ENCODE measurements at places on chromosomes 1 and 21.
A peak's percentile ranks its signal among the peaks of the same experiment; 100 is the strongest.

DNA sequence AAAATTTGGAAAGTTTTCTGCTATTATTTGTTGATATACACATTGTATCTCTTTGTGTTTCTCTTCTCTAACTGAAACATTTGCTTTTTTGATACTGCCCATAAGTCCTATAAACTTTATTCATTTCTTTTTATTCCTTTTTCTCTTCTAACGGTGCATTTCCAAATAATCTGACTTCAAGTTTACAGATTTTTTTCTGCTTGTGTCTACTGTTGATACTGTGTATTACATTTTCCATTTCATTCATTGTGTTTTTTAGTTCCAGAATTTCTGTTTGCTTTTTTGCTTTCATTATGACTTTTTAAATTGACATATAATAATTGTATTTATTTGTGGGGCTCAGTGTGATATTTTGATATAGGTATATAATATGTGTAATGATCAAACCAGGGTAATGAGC is 38.3 kb upstream of the PLA2G2A start:
- no peak overlapping the region for H3K4me3 ChIP-seq
- no peak overlapping the region for H3K27ac ChIP-seq

DNA sequence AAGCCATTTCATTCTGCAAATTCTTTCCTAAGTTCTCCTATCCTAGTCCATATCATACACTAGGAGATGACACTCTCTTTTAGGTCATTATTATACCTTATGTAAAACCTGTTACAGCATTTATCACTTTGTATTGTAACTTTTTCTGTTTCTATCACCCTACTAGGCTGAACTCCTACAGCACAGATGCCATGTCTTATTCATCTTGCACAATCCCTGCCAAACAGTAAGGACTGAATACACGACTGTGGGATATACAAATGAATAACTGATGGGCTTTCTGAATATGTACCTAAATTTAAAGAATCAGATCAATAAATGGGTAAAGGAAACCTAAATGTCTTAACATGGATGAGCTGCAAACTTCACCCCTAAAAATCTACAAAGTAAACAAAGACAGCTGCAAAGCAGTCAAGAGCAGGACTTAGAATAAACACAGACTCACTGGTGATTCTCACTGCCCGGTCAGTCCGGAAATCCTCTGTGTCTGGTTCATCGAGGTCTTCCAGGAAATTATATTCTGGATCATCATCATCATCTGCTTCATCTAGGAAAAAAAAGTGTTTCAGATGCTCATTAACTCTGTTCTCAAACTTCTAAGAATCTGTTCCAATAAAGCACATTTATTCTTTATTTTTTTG is 62.3 kb downstream of the GON4L start:
- H3K4me3 ChIP-seq = no peak overlapping the region
- no peaks in the 10 kb centered on the region for H3K27me3 ChIP-seq
- peaks cover 92% of the 10 kb centered on the region for H3K36me3 ChIP-seq
- no peak overlapping the region for H3K27ac ChIP-seq
- DNase-seq = no peak

- no peak overlapping the region for H3K27ac ChIP-seq
- H3K36me3 ChIP-seq = no peaks in the 10 kb centered on the region
- H3K27me3 ChIP-seq = peaks cover 4% of the 10 kb centered on the region
- H3K4me3 ChIP-seq = no peak overlapping the region
- H3K4me1 ChIP-seq = no peaks in the 10 kb centered on the region
Observed at GRCh38 chr21:45872902-45873301, 108.7 kb upstream of the COL6A1 start.

- peaks cover 10% of the 10 kb centered on the region for H3K4me1 ChIP-seq
- H3K4me3 ChIP-seq = peak within 1 kb of the TSS; percentile 3
- no peaks in the 10 kb centered on the region for H3K36me3 ChIP-seq
- no peaks in the 10 kb centered on the region for H3K27me3 ChIP-seq
Observed at GRCh38 chr1:26021647-26022403, at the start of gene EXTL1. TSS of gene EXTL1 (plus strand) at chr1:26021775. CDS start at chr1:26022647, 872 bp downstream.
